ENCODE measurements at places on chromosomes 5 and 9.
A peak's percentile ranks its signal among the peaks of the same experiment; 100 is the strongest.

- DNase-seq = no peak
These were observed 12.7 kb upstream of the FCN1 start for GRCh38 chr9:134930398-134930797.

DNA sequence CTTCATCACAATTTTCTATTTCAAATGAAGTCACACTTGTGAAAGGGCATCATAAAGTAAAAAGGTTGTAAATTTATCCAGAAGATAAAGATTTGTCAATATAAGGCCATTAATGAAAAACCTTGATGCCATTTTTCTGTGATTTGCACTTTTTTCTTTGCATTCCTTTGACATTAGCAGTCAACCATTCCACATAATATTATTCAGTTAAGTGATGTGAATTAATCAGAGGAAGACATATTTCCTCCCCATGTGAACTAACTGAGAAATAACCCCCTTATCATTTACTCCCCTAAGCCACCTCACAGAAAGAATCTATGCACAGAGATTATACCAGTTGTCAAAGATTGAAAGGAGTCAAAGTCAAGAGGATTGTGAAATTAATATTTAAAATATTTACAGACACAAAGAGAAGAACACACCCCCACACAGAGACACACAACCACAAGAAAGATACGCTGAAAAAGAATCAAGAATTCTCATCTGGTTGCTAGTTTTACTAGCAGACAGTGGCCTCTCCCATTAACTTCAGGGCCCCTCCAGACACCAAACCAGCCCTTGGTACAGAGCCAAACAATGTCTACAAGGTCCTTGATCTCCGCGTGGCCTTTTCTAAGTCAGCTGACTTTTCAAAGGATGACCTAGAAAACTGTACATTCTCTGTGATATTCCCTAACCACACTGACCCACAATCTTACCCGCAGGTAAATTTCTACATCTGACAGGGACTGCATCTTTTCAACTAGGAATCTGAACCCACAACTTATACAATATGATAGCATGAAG, 29.5 kb downstream of the GNAQ start:
- no peak for DNase-seq

DNA sequence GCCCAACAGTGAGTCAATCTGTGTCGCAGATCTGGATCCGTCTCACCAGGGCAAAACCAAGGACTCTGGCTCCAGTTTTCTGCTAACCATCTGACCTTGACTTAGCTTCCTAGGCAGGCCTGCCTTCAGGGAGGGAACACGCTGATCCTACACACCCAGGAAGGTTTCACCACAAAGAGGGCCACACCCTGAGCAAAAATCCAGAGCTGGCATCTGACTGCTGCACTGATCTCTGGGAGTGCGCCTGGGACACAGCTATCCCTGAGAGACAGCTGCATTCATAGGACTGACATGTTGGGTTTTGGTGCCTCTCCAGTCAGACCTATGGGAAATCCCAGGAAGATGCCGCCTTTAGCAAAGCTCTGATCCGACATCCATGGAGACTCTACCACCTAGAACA, 47.5 kb downstream of the CDK5RAP2 start:
- no peak for DNase-seq

DNA sequence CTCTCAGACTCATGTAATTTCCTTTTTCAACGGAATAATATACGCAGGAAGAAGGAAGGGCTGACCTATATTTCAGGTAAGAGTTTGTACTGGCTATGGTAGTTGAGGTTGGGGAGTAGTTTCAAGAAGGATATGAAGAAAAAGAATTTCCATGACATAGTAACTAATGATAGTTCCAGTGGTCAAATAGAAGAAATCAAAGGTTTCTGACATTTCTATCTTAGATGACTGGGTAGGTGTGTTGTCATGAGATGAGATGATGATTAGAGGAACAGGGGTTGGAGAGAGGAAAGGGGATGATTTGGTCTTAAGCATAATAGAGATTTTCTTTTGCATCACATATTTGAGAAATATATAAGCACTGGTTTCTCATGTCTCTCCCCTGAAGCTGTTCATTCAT, 166.0 kb downstream of the SPATA31D1 start:
- DNase-seq = no peak

DNA sequence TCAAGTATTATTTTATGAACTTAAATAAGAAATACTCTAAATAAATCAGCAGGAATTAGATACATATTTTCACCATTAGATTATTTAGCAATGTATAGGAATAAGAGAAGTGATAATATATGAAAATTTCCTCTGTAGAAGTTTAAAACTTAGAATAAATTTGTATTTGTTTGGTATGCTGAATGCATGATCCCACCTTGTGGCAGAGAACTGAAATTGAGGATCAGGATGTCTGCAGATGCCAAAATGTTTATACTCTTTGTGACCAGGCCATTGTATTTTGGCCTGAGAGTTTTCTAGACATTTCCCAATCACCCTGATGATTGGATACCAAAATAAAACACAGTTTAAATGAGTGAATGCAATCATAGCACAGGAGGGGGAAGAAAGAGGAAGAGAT, 6.3 kb downstream of the TYRP1 start:
- DNase-seq = peak; percentile 12

- no peak for DNase-seq
These were observed 301.9 kb downstream of the RASEF start for GRCh38 chr9:82761027-82761426.

- peak; percentile 5 for DNase-seq
These were observed 409.2 kb downstream of the CETN3 start for GRCh38 chr5:90000351-90000750.

DNA sequence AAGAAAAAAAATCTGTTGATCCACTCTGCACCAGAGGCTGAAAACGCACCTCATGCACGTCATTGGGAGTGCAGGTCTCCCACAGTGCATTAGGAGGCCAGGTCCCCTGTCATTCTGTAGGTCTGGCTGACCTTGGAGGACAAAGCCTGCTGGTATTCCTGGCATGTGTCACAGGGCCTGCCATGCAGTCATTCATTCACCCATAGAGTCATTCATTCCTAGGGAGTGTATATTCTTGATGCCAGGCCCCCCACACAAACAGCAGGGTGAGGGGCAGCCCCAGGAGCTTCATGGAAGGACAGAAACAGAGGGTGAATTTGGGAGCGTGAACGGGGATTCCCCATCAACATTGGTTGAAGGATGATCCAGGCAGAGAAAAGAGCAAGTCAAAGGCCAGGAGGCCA, 2.2 kb downstream of the GBGT1 start:
- DNase-seq = no peak

DNA sequence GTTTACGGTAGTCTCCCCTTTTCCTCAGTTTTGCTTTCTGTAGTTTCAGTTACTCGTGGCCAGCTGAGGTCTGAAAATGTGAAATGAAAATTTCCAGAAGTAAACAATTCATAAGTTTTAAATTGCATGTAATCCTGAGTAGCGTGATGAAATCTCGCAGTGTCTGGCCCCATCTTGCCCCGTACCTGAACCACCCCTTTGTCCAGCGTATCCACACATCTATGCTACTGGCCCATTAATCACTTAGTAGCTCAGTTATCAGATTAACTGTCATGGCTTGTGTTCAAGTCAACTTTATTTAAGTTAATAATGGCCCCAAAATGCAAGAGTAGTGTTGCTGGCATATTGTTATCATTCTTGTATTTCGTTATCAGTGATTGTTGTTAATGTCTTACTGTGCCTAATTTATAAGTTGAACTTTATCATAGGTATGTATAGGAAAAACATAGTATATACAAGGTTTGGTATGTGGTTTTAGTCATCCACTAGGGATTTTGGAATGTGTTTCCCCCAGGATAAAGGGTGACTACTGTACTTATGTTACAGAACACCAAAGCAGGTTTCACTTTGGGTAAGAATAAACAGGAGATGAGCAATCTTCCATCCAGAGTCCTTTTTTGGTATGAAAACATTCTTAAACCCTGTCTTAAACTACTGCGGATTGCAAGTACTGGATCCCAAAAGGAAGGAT, 118.4 kb upstream of the KCNN2 start:
- DNase-seq = no peak

DNA sequence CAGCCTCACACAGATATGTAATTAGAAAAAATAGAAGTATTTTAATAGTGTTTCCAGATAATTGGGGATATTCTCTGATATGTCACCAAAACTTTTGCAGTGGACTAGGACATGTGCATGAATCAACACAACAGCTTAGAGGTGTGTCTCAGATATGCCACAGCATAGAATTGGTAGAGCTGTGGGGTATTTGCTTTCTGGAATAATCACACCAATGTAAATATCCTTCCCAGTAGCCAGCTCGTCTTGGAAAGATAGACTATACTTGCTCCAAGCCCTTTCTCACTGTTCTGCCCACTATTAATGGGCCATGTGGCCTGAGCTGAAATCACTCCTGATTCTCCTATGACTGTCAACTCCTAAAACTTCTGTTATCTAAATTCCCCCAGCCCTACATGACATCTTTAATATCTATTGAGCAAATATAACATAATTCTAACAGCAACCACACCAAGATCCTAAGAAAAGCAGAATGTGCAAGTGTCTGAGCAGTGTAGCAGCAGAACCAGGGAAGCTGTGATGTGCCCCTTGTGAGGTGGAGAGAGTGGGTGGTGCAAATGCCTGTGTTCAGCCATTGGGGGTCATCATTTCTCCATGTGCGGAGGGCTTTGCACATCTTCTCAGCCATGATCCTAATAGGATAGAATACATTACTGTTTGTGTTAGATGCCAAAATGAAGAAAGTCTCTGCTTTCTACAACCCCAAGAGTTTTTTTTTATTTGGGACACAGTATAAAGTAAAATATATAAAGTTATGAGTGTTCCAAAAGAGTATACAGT, 65.0 kb downstream of the MELK start:
- DNase-seq = peak; percentile 1

DNA sequence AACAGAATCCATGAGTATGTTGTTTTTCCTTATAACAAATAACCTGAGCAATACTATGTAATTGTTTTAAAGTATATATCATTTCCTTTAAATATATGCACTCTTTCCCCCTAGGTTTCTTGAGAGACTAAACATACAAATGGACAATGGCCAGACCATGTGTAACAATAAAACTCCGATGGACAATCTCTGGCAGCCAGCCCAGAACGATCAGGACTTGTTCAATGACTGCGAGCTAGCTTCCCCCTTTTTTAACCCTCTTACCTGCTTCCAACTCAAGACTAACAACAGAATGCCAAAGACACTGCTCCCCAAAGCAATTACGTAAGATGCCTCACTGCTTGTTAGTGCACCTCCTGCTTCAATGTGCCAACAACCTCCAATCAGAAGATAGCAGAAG, 94.9 kb downstream of the HTR4 start:
- DNase-seq = no peak

DNA sequence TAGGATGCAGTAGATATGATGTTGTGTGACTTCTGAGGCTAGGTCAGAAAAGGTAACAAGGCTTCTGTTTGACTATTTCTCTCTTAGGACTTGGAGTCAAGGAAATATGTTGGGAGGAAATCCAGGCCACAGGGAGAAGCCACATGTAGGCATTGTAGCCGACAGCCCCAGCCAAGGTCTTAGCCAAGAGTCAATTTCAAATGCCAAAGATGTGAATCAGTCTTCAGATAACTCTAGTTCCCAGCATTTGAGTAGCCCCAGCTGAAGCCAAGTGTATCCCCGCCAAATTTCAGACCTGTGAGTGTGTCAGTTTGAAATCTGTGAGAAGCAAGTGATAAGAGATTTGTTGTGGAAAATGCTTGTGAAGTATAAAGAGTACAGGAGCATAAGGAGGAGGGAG, 38.1 kb upstream of the ISL1 start:
- no peak for DNase-seq

DNA sequence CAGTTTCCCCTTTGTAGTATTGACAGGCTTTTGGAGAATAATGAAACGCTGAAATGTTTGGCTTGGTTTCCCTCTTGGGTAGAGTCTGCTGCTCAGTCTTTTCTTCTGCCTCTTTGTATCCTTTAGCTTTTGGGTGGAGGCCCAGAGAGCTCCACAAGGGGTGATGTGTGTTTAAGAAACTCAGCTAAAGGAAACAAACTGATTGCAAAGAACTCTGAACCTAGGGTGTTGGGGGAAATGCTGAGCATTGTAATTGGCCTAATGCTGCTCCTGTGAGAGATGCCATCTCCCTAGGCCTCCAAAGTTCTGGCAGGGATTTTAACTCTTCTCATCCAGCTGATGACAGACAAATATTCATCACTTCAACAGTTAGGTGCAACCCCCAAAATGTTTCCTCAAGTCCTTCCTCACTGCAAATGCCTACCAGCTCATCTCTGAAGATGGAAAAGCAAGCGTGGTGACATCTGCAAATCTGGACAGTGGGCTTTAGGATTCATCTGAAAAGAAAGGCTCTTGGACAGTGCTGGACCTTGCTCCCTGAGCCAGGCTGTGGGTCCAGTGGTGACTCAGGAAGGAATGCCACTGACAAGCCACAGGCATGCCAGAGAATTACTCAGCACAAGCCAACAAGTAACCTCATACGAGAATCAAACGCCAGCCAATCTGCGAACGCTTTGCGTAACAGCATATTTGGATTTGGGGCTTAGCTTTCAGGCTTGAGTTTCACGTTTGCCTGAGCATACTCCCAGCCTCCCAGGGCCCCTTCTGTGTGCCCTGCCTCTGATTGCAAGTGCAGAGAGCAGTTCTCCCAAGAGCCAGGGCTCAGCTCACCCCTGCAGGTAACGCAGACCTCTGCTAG, 30.5 kb upstream of the ZSWIM6 start:
- DNase-seq = no peak

DNA sequence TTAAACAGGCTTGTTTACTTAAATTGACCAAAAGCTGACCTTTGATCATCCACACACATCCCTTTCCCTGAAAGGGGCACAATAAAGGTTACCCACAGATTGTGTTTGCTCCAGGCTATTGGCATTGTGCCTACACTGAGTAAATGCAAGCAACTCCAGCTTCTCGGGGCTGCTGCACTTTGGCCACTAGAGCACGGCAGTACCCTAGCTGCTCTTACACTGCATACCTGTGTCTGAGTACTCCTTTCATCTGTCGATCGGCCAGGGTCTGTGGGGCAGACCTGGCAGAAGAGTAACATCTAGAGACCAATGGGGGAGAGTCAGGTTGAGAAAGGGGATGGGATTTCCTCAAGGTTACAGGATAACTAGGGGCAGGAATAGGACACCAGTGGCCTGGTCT, 281.9 kb upstream of the NMUR2 start:
- DNase-seq = no peak

DNA sequence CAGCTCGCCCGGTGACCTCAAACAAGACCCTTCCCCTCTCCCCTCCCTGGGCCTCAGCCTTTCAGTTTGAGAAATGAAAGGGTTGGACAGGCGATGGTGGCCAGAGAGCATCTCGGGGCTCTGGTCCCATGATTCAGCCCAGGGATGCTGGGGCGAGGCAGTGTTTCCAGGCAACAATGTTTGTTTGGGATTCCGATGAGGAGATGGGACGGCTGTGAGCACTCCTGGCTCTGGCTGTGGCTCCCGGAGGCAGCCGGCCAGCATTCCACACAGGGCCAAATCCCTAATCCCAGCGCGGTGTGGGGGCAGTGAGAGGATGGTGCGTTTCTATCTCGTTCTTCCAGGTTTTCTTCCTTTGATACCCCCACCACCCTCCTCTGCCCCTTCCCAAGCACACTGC, 66.0 kb downstream of the HMCN2 start:
- DNase-seq = no peak

DNA sequence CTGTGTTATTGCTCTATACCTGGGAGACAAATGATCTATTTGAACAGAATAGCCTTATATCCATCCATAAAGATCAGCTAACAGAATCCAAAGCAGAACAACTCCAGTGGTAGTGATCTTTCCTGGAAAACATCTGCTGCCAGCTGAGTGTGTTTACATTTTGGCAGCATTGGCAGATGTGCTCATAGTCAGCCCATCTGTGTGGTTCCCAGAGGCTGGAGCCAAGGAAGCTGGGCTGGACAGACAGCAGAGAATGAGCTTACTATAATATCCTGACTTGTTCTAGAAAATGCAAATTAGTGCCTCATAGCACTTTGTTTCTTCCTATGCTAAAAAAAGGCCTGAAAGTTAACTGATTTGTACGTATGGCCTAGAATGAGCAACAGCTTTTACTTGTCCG, 99.7 kb downstream of the ST8SIA4 start:
- DNase-seq = no peak
